Kidney (tissue), 22 donors: ENCODE measurements at places on chromosomes 13 and 19.

GRCh38 chr13:108902405-108903155 lies 273.2 kb downstream of the MYO16 start:
- DNase-seq: no peak

- DNase-seq: no peak
Observed at GRCh38 chr19:4376028-4376670, 24.2 kb downstream of the SH3GL1 start.

GRCh38 chr13:36436811-36437210 lies 4.5 kb downstream of the CCNA1 start:
- no peak for DNase-seq

DNA sequence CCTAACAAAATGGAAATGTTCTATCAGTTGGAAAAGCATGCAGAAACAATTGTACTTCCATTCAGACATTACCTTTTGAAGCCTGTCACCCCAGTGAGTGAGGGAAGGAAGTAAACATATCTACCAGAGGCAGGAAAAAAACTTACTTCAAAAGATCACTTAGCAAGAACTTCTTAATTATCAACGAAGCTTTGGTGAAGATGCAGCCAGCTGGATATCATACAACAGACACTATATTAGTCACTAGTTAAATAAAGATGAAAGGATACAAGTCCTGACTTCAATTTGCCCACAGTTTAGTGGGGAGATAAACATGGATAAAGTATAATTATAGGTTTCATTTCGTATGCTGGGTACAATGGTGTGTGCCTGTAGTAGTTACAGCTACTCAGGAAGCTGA lies 148.8 kb downstream of the TNFRSF19 start:
- DNase-seq: no peak

DNA sequence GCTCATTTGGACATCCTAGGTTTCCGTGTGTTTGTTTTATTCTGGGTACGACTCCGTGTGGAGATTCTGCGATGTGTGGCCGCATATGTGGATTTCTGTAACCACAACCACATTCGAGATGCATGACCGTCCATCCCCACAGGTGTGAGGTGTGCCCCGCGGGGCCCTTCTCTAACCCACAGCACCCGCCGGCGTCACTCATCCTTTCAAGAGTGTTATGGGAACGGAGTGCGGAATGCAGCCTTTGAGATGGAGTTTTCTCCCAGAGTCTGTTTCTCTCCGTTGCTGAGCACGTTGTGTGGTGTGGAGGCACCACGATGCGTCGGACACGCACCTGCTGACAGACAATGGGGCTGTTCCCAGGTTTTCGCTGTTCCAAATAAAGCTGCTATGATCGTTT lies 40.0 kb downstream of the C13orf46 start:
- peak; percentile 15 for DNase-seq

- no peak for DNase-seq
Observed at GRCh38 chr19:4522291-4523002, 4.2 kb upstream of the PLIN4 start.

DNA sequence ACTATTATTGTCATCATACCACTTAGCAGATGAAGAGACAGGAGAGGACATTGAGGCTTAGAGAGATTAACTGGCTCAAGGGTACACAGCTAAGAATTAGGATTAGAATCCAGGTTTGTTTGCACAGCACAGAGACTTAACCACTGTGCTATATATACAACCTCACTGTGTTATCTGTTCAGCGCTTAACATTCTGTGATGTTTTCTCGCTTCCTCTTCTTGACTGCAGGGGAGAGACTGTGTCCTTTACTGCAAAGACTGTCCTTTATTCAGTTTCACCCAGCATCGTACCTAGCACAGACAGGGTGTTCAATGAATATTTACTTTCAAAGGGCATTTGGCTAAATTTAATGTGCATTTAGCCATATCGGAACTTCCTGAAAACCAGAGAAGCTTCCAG lies 54.9 kb upstream of the PCDH8 start:
- no peak for DNase-seq

DNA sequence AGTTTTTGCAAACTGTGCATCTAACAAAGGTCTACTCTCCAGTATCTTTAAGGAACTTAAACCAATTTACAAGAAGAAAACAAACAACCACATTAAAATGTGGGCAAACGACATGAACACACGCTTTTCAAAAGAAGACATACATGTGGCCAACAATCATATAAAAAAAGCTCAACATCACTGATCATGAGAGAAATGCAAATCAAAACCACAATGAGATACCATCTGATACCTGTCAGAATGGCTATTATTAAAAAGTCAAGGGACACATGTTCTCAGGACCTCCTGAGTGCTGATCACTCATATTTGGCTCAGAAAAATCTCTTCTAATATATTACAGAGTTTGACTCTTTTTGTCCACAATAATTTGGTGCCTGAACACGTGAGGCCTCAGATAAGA lies 14.2 kb upstream of the LILRB1 start:
- DNase-seq: no peak

DNA sequence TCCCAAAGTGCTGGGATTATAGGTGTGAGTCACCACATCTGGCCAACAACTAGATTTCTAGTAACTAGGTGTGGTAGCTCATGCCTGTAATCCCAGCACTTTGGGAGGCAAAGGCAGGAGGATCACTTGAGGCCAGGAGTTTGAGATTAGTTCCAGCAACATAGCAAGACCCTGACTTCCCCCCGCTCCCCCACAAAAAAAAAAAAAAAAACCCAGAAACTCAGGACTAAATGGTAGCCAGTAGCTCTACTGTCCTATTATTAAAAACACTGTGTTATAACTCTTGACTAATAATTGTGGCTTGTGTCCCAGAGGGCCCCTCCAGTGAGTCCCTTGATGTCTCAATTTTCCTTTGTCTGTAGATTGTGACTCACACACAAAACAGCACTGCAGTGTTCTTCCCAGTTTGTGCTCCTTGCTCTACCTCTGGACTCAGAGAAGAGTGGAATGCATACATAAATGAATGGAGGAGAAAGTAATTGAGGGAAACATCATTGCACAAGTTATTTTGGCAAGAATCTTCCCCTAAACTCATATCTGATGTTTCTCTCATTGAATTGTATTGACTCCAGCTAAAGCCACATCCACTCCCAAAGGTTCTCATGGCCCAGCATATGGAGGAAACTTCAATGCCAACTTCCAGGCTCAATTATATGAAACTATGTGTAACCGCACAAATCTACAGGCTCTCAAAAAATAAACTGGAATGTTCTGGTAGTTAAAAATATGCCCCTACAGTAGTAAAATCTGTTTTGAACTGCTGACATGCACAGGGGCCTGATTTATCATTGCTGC lies 8.8 kb downstream of the TPT1 start:
- DNase-seq: no peak

GRCh38 chr19:30116984-30117555 lies 175.0 kb downstream of the URI1 start:
- DNase-seq: peak; percentile 78

DNA sequence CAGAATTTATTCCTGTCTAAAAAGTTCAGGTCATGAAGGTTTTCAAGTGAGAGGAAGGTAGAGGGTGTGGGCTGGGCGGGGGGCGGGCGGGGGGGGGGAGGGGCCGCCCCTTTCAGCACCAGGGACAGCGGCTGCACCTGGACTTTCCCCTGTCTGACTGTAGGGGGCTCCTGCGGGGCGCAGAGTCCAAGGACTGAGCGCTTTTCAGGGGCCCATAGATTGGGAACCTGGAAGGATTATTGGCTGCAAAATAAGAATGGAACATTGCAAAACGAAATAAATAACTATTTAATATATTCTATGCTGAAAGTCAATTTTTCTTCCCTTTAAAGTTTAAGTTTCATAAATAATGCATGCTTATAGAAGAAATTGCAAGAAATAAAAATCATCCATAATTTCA lies 8.9 kb upstream of the CYP4F3 start:
- no peak for DNase-seq

- DNase-seq: peak; percentile 6
Observed at GRCh38 chr13:113918981-113919701, 54.7 kb downstream of the C13orf46 start.

DNA sequence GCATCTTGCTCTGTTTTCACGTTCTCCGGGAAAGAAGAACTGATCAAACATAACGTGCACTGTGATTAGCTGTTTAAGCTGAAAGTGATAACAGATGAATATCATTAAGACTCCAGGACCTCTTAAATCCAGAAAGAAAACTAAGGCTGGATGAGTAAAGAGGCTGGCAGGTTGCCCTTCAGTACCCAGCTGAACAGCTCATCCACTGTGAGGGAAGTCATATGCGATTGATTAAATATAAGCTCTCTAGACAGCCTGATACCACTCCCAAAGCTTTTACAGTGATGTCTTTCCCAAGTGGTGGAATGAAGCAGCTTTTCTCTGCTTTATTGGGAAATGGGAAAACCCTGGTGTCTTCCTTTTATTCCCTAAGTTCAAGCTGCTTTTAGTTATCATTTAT lies 116.9 kb downstream of the EFNB2 start:
- DNase-seq: no peak

DNA sequence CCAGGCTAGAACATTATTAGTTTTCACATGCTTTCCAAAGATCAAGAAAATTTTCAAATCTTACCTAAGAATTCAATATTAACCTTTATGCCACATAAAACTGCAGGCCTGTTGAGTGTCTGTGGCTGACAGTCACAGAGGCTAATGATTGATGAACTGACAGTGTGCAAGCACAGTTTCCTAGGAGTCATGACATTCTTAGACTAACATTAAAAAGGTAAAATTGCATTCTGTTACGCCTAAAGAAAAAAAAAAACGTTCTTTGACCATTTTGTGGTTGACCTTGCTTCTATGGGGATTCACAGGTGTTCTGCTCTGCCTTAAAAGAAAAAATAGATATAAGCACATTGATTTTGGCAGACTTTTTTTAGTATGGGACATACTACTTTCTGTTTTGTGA lies 1776.2 kb downstream of the PCDH9 start:
- DNase-seq: peak; percentile 25

DNA sequence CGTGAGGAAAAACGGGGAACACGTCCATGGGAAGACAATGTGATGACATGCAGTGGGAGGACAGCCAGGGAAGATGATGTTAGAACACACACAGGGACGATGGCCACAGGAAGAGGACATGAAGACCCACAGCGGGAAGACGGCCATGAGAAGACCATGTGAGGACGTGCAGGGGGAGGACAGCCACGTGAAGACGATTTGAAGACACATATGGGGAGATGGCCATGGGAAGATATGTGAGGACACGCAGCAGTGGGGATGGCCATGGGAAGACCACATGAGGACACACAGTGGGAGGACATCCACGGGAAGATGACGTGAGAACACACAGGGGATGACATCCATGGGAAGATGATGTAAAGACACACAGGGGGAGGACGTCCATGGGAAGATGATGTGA lies 83.8 kb downstream of the UQCRFS1 start:
- no peak for DNase-seq

GRCh38 chr13:99905224-99905623 lies 66.3 kb downstream of the ZIC5 start:
- no peak for DNase-seq

DNA sequence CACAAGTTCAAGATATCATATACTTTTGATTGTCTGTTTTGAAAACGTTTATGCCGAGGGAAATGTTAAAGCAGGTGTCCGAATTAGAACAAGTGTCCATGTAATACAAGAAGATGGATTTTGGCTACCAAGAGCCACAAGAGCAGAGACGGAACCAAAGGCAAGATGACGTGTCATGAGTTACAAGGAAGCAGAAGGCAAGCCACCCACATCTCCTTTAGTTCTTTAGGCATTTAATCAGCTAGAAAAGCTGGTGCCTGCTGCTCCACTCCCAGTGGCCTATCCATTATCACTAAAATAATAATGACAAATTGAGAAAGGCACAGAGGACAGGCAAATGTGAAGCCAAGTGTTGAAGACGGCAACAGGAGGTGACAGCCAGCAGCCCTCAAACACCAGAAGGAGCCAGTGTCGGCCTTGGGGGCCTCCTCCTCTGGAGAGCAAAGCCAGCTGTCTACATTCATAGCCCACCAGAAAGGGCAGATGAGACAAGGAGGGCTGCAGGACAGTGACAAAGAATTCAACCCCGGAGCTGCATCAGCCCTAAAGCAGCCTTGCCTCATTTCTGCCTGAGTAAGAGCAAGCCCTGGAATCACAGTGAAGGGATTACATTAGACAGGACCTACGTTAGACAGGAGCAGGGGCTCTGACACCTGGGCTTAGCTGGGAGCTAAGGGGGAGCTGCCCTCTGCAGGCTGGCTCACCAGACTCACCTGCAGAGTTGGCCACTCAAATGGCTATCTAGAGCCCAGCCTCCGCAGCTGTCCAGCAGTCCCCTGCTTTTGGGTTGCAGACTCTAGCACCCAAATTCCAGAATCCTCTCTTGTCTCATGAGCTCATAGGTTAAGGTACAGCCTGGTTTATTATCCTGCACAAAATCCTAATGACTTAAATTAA lies 569.9 kb downstream of the UQCRFS1 start:
- no peak for DNase-seq

- no peak for DNase-seq
Observed at GRCh38 chr19:39539165-39539517, 820 bp downstream of the EID2 start.

DNA sequence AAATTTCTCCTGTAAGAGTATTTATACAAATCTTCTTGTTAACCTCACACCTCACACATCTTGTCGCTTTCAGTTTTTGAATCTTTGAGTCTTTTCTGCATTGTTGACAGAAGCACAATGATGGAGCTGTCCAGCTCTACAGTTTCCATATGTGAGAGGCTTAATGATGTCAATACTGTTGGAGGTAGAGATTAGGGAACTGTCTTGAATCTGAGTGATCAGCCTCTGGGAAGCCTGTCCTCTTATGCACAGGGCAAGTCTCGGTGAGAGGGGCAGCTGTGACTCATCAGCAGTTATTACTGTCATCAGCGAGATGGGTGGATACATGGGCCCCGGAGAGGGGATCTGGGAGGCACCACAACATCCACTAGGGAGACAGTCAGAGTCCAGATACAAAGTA lies 4.6 kb upstream of the ITGBL1 start:
- DNase-seq: peak; percentile 12

GRCh38 chr13:41470196-41470595 lies 12.8 kb downstream of the RGCC start:
- DNase-seq: no peak

- no peak for DNase-seq
Observed at GRCh38 chr19:30165228-30165813, 206.9 kb upstream of the ZNF536 start.

DNA sequence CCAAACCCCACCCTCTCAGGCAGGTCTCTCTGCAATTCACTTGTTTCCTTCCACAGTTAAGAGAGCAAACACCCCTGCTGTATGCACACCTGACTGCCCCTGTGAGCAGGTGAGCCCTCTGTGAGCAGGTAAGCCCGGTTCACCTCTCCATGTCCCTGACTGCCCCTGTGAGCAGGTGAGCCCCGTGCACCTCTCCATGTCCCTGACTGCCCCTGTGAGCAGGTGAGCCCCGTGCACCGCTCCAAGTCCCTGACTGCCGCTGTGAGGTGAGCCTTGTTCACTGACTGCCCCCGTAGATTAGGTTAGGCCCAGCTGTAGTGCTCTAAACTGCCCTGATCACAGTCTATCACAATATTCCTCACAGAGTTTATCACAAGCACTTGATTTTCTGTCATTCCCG lies 29.2 kb downstream of the TMTC4 start:
- DNase-seq: no peak

GRCh38 chr13:37526710-37527473 lies 71.7 kb downstream of the POSTN start:
- no peak for DNase-seq

- no peak for DNase-seq
Observed at GRCh38 chr13:93689333-93689732, 462.7 kb downstream of the GPC6 start.
